Muscle of leg (tissue), 16 donors: ENCODE measurements at places on chromosomes 3 and 15. TPM values are rescaled to one million over a fixed set of nuclear protein-coding genes. Genes with fewer than 3 reads are reported as not detected.

Gene C3orf33
- 3.6 TPM for polyA plus RNA-seq

Gene ATRIP
- polyA plus RNA-seq: 7.9 TPM

Gene A4GNT
- not detected for polyA plus RNA-seq

Gene RARRES1
- polyA plus RNA-seq: 2.2 TPM

DNA sequence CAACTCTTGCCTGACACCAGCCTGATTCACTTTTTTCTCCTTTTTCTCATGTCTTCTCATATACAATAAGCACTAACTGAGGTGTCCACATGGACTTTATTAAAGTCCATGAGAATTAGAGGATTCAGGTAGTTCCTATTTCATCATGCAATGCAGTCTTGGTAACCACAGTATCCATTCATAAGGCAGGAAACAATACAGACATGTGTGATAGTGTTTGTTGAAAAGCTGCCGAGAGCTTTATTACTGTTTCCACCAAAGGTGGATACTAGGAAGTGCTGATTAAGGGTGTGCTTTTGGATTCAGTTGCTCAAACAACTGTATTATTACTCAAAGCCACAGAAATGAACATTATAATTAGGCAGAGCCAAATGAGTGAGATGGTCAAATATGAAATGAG, 5.3 kb downstream of the CASR start:
- no peak for DNase-seq

- DNase-seq: no peak
Observed at GRCh38 chr15:31279221-31280045, 47.2 kb upstream of the KLF13 start.

DNA sequence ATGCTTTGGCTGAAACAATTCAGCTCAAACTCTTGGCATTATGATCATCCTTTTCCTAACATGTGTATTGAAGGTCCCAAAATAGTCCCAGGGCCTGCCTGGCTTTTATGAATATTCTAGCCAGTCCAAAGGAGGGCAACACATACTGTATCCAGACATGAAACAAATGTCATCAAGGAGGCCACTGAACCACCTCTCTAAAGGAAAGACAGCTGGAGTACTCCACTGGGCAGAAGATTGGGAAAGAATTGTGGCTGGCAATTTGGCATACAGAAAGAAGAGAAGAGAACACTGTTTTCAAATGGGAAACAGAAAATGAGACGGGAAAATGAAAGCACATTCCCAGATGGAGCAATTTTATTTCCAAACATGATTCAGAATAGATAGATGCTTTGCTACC, 80.6 kb downstream of the NCEH1 start:
- DNase-seq: peak; percentile 73

DNA sequence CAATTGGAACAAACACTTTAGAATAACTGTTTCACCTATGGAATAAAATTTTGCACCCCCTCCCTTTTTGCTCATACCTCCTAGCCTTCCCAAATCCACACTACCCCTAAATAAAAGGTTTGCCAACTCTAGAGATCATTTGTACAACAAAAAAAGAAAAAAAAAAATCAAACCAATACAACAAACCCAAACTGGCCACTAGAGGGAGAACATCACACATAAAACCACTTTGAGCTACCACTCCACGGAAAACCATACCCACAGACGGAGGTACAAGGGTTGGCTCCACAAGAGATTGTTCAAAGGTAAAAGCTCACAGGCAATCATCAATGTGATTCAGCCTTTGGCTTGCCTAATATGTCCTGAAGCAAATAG, 47.6 kb downstream of the SETMAR start:
- DNase-seq: peak; percentile 85

GRCh38 chr15:52717924-52718323, 38.7 kb upstream of the ATOSA start:
- no peak for DNase-seq

- no peak for DNase-seq
Observed at GRCh38 chr3:122960652-122961051, 66.9 kb downstream of the SEMA5B start.

- no peak for DNase-seq
Observed at GRCh38 chr15:92638709-92639365, 16.7 kb downstream of the FAM174B start.

- DNase-seq: peak; percentile 54
Observed at GRCh38 chr3:124584552-124585391, 145.5 kb upstream of the UMPS start.

DNA sequence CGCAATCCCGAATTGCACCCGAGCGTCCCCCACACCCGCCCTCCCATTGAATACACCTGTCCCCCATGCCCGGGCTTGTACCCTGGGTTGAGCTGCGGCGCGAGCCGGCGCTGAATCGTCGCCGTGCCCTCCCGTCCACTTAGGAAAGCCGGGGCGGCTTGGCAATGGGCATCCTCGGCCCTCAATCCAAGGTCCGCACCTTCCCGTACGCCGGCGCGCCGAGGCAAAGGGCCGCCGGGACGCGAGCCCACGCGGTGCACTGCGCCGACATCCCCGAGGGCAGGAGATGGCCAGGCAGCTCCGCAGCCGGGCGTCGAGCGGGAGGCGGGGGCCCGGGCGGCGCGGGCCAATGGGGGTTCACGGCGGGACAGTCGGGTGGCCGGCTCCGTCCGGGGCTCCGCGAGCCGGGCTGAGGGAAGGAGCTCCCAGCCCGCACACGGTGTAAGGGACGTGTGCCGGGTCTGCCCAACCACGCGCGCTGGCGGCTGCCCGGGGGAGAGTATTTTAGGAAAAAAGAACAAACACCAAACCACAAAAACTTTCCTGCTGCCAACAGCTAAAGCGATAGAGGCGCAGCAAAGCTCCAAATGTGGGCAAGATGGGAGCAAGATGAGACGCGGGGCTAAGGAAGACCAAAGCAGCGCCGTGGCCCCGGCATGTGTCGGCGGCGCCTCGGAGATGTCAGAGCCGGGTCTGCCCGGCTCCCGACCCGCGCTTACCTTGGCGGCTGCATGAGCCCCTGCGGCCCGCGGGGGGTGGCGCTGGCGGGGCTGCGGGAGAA, 621 bp downstream of the RGMA start:
- DNase-seq: peak; percentile 57

- no peak for DNase-seq
Observed at GRCh38 chr3:105953831-105954230, 85.0 kb upstream of the CBLB start.

- DNase-seq: no peak
Observed at GRCh38 chr3:106121491-106122289, 252.9 kb upstream of the CBLB start.

- DNase-seq: no peak
Observed at GRCh38 chr3:10599017-10599416, 93.6 kb upstream of the ATP2B2 start.

DNA sequence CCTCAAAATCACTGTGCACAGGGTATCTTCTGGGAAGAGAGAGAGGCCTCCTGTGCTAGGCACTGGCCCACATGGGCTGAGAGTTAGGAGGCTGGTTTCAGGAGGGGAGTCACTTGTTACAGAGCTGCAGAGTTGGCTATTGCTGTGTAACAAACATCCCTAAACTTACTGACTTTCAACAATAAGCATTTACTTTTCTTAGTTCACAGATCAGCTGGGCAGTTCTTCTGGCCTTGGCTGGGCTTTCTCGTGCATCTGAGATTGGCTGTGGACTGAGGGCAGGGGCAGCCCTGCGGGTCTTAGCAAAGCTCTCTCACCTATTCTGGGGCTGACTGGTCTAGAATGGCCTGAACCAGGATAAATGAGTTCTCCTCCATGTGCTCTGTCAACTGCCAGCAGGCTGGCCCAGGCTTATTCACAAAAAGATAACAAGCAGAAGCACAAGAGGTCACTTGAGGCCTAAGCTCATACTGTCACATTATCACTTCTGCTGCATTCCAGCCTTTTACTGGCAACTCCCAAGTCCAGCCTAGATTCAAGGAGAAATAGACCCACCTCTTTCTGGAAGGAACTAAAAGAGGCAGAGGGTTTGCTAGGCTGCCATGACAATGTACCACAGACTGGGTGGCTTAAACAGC, 17.2 kb upstream of the RBSN start:
- no peak for DNase-seq

DNA sequence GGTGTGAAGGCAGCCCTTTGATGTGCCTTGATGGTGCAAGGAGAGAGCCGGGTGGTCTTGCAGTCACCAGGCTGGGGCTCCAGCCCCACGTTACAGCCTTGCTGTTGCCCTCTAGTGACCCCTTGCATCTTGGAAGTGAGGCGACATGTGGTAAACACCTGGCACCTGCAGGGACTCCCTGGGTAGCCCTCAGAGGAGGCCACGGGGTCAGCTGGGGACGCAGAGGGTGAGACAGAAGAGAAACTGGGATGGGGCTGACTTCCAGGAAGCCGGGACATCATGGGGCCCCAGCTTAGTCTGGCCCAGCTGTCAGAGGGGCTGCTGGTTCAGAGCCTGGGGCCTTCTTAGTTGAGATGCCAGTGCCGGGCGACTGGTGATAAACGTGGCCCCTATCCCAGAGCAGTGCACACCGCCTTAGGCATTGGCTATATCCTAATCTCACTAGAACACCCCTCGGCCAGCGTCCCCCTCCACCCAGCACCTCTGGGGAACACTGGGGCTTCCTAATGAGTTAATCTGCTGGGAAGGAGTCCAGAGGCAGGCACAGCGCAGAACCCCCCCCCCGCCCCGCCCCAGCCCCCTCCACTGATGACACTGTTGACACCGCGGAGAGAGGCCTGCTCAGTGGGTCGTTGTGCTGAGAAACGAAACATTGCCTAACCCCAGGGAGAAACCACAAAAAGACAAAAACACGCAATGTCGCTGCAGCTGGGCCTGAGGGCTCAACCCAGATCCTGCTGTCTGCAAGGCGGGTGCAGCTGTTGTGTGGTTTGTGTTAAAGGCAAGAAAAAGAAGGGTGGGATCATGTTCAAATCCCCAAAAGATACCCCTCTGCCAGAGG, 60.5 kb upstream of the KLF13 start:
- peak; percentile 70 for DNase-seq

- DNase-seq: peak; percentile 2
Observed at GRCh38 chr3:2036076-2036475, 62.6 kb upstream of the CNTN4 start.

DNA sequence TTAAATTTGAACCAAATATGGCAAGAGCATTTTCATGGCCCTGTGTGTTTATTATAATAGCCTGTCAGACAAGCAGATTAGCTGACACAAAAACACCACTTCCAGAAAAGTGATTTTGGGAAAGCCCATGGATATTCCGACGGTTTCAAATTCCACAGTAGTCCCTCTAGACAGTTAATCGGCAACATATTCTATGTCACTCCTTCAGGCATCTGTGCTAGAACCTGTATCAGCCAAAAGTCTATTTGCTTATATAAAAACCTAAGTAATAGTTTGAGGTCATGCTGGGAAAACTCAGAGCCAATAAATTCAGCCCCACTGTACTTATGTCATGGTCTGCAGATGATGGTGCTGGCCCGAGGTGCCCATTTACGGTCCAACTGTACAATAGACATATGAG, 110.2 kb upstream of the ARHGEF26 start:
- peak; percentile 88 for DNase-seq

- DNase-seq: no peak
Observed at GRCh38 chr3:150365132-150365604, 42.9 kb upstream of the TSC22D2 start.

GRCh38 chr3:188537606-188538005, 383.6 kb downstream of the LPP start:
- DNase-seq: no peak

DNA sequence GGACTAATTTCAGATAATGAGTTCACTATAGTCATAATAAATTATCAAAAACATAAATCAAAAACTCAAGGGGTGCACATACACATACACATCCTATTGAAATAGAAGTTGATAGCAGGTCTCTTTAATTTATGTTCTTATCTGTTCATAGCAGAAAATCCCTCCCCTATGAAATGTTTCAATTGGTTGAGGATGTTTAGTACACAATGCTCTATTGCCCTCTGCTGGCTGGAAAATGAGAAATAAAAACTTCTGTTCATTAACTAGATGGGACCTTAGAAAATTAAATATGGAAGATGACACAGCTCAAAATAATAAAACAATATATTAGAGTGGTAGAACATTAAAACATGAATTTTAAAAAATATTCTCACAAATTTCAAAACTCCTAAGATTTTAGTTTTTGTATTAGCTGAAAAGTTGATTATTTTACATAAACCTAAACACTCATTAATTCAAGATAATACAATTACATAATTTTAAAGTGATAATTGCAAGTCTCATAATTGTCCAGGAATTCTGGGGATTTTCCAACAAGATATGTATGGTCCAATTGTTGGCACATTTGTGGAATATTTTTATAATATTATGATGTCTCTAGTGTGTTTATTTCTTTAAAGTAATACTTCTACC, 735.0 kb downstream of the ROBO1 start:
- peak; percentile 74 for DNase-seq

GRCh38 chr3:5974630-5975322, 787.3 kb downstream of the EDEM1 start:
- peak; percentile 50 for DNase-seq
